ENCODE measurements at places on chromosomes 6 and 20.

GRCh38 chr6:39059496-39060310 lies 11.1 kb downstream of the GLP1R start:
- DNase-seq = no peak

GRCh38 chr6:154134471-154135147 lies 95.6 kb downstream of the OPRM1 start:
- no peak for DNase-seq

DNA sequence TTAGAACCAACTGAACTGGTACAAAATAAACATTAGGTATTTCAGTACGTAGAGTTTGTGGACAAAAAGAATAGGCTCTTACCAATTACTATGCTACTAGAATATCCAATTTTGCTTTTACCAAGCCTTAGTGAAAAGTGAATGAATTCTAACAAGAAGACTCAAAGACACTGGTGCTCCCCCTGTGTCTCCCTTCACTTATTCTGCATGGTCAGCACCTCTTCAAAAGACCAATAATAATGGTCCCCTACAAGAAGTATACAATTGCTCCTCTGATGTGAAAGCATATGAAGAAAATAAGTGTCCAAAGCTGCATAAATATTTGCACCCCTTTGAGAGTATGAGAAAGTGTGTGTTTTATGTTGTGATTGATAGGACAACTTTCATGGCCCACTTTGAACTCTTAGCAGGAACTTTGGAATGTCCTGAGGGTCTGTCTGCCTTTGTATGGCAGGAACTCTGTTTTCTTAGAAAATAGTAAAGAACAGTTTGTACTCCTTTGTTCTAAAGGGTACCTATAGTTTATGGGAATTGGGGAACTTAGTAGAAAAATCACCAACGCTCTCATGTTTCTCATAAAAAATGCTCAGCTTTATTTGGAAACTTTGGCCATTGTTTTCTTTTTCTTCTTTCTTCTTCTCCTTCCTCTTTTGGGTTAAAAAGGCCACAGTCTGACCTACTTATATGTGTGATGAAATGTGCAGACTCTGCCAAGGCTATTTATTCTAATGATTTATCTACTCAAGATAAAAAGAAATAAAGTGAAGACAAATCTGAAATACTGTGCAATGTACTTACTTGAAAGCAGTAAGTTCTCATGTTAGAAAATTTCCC lies 352.4 kb downstream of the LAMA2 start:
- DNase-seq = no peak

- no peak for DNase-seq
Measured at GRCh38 chr20:24956001-24956841, 7.2 kb downstream of the CST7 start.

DNA sequence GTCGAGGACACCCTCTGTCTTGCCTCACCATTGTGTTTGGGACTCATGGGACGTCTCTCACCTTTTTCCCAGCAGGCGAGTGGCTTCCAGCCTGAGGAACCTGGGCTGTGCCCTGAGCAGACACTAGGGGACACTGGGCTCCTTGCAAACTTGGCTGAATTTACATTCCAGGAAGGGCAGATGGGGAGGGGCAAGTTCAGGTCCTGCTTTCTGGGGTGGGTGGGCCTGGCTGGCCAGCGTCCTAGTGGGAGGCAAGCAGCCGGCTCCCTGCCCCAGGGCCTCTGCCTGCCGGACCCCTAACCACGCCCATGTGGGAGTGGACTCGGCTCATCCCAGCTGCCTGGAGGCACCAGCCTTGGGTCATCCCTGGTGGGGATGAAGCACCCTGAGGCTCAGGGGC lies 48.2 kb upstream of the MLN start:
- DNase-seq = no peak

- DNase-seq = no peak
Measured at GRCh38 chr20:19095762-19096161, 116.7 kb upstream of the SLC24A3 start.

DNA sequence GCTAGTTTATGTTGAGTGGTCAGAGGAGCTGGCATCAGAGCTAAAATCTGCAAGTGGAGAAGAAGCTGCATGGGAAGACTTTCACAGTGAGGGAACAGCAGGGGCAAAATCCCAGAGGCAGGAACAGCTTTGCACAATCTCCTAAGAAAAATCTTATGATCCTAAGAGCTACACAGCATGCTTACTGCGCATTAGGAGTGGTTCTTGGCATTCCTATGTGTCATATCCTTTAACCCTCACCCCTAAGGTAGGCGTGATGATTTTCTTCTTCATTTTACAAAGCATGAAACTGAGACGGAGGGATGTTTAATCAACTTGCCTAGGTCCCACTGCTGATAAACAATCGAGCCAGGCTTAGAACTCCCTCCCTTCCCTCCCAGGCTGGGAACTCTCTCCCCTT lies 313.6 kb upstream of the SULF2 start:
- DNase-seq = no peak

GRCh38 chr6:88538130-88538706 lies 372.1 kb upstream of the CNR1 start:
- DNase-seq = no peak

DNA sequence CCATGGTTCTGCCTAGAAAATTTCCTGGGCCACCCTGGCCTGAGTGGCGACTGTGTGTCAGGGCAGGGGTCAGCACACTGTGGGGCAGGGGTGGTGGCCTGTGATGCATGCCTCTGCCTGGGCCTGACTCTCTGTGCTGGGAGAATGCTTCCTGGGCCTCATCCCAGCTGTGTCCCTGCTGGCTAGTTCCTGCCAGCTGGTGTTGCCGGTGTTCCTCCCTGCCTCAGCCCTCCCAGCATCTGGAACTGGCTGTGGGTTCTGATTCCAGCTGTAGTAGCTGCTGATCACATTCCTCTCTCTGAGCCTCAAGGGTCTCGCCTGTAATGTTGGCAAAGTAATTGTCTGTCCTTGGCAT lies 101.5 kb downstream of the SYCP2 start:
- DNase-seq = no peak

DNA sequence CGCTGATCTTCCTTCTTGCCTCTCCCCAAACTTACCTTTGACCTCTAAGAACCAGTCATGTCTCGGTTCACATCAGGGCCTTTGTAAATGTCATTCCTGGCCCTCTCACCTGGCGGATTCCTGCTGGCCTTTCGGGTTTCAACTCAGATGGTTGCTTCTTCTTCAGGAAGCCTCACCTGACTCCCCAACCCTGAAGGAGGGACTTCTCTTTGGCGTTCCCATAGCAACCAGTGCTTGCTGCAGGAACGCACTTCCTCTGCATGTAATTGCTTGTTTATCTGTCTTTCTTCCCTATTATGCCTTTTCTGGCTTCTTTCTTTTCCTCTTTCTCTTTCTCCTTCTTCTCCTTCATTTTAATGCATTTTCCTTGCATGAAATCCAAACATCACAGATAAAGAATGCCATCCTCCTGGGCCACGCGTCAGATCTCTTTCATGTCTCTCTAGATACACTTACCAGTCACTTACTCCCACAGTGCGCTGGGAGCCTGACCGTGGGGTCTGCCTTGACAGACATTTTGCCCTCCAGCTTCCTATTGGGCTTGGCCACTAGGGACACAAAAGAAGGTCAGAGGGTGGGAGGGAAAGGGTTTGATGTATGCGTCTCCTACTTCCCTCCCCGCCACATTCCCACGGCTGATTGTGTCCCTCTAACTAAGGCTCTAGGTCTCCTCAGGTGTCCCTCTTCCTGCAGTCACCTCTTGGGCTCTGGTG lies 295.7 kb upstream of the TSHZ2 start:
- no peak for DNase-seq

DNA sequence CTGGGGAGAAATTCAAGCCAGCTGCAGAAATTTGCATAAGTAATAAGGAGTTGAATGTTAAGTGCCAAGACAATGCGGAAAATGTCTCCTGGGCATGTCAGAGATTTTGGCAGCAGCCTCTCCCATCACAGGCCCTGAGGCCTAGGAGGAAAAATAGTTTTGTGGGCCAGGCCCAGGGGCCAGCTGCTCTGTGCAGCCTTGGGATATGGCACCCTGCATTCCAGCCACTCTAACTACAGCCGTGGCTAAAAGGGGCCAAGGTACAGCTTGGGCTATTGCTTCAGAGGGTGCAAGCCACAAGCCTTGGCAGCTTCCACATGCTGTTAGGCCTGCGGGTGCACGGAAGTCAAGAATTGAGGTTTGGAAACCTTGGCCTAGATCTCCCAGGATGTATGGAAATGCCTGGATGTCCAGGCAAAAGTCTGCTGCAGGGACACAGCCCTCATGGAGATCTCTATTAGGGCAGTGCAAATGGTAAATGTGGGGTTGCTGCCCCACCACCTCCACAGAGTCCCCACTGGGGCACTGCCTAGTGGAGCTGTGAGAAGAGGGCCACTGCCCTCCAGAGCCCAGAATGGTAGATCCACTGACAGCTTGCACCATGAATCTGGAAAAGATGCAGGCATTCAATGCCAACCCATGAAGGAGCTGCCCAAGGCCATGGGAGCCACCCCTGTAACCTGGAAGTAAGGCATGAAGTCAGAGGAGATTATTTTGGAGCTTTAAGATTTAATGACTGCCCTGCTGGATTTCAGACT lies 126.5 kb downstream of the DTNBP1 start:
- DNase-seq = no peak

DNA sequence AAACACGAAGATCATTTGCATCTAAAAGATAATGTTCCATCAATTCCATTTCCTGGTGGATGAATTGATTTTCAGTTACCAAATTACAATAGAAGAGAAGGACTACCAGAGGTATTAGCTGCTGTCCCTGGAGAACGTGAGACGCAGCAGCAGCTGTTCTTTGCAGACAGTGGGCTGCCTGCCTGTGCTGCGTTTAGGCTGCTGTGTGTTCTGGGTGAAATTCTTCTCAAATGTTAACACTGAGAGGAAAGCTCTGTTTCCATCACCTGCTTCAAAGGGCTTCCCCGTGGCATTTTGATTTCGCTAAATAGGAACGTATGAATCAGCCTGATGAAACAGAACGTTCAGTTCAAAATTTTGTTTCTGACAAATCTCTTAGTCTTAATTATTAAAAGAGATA lies 362.2 kb downstream of the C6orf118 start:
- no peak for DNase-seq

DNA sequence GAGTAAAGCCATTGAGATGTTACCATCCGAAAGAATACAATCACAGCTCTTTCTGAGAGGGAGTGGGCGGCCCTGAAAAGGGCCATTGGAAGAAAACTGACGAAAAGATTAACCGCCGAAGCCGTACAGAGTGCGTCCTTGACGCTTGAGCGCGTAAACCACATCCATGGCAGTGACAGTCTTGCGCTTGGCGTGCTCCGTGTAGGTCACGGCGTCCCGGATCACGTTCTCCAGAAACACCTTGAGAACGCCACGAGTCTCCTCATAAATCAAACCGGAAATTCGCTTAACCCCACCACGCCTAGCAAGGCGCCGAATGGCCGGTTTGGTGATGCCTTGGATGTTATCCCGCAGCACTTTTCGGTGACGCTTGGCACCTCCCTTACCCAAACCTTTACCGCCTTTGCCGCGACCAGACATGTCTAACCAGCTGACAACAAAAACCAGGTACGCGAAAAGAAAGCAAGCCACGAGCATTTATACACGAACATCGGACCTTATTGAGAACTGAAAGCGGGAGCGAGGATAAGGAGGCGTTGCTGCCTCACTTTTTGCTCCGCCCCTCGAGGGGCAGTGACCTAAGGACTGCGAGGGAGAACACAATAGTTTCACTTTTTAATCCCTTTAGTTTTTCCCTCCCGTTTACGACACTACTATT lies 60.3 kb upstream of the HFE start:
- DNase-seq = peak; percentile 92

DNA sequence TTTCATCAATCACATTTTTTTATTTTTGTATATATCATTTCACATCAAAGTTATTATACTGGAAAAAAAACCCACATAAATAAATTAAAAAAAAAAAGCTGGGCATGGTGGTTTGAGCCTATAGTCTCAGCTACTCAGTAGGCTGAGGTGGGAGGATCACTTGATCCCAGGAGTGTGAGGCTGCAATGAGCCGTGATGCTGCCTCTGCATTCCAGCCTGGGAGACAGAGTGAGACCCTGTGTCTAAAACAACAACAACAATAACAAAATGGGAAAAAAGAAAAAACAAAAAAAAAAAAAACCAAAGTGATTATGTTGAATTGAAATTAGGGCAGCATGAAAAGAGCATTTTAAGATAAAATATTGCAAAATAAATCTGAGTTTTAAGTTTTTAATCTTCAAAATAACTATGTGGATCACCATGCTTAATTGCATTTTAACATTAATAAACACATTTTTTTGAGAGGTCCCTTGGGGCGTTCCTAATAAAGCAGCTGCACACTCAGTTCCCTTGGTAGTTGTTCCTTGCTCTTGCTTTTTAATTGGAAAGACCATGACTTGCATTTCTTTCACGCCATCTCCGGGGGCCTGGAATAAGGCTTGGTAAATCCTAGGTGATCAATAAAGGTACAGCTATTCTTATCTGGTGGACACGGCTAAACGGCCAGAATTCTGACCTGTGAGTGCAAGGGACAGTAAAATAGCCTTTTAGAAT lies 15.1 kb downstream of the NOX3 start:
- no peak for DNase-seq

GRCh38 chr6:134166511-134167261 lies 114.3 kb upstream of the SLC2A12 start:
- DNase-seq = no peak

DNA sequence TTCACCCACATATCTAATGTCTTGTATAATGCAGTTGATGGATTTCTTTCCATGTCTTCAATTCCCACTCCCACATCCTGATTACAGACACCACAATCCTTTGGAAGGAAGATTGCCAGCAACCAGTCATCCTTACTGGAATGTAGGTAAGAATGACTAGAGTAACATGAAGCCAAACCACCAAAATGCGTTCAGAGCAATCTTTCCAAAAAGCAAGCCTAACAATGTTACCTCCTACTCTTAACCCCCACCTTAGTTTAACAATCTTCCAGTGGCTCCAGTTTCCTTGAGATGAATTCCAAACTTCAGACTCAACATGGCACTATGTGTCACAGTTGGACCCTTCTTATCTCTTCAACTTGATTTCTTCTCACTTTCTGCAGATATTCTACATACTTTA lies 685.6 kb downstream of the DOK5 start:
- DNase-seq = no peak

- no peak for DNase-seq
Measured at GRCh38 chr20:13291157-13291556, 70.1 kb downstream of the ISM1 start.

DNA sequence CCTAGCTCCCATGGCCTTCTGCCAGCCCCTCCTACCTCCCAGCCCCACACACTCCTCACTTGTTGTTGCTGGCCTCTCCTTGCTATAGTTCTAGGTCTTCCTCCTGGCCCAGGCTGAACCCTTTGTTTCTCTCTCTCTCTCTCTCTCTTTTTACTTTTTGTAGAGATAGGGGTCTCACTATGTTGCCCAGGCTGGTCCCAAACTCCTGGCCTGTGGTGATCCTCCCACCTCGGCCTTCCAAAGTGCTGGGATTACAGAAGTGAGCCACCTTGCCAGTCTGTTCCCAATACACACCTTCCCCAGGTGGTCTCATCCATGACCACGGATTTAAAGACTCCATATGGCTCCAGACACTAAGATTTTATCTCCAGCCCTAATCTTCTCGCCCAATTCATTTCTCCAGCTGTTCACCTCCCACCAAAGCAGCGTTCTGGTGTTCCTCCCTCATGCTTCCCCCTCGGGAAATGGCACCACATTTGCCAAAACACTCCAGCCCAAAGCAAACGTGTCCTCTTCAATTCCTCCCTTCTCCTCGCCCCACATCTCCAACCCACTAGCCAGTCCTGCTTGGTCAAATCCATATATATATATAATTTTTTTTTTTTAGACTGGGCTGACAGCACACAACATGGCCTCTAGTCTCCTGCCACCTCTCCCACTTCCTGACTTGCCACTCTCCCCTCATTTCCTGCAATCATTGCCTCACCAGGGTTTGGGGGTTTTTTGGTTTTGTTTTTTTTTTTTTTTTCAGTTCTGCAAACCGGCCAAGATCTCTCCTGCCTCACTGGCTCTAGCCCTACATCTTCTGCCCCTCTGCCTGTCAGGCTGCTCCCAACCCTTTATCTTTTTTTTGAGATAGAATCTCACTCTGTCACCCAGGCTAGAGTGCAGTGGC lies 104.4 kb downstream of the NCR2 start:
- DNase-seq = no peak
